Subcutaneous preadipocyte (primary cell): ENCODE measurements at places on chromosomes 2 and 18. TPM values are rescaled to one million over a fixed set of nuclear protein-coding genes. Genes with fewer than 3 reads are reported as not detected.

SERPINB13 gene
- total RNA-seq = not detected in 2 replicates

ACTG2 gene
- 0.73 TPM in 1 of 2 replicates, not detected in the other for total RNA-seq

RAB1A gene
- total RNA-seq = 64.7 and 65.5 TPM in 2 replicates

FTCDNL1 gene
- 1.8 and 2.2 TPM in 2 replicates for total RNA-seq

SGPP2 gene
- total RNA-seq = not detected in 2 replicates

TSPYL6 gene
- total RNA-seq = not detected in 2 replicates

SULT1C4 gene
- total RNA-seq = not detected in 2 replicates

ZNF532 gene
- total RNA-seq = 19.5 and 20.7 TPM in 2 replicates

KCNS3 gene
- total RNA-seq = 0.39 and 1.1 TPM in 2 replicates
